ENCODE measurements at places on chromosomes 6 and 20.

DNA sequence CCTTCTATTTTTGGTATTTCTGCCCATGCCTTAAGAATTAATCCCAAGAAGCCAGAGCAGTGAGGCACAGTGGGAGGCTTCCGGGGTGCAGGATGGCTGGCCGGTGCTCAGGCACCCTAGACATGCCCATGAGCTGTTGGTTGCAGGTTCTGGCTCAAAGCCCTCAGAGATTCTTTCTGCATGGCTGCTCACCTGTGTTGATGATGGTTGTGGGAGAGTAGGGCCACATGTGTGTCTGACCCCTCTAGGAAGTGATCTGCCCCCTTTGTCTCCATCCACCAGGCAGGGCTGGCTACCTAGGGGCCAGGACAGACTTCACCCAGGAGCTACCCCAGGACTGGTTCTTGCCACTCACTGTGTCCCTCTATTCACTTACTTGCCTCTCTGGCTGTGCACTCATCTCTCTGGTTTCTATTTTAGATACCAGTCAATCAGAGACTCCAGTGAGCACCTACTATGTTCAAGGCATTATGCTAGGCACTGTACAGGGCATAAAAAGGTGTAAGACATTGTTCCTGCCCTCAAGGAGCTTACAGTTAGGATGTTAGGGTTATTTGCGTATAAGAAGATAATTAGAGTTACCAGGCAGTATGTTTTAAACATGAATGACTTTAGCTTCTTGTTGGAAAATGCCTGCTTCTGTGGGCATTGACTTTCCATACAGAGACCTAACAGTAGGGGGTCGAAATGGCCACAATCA lies 16.8 kb downstream of the CD83 start:
- DNase-seq = no peak

GRCh38 chr20:25191051-25191450 lies 4.5 kb upstream of the ENTPD6 start:
- DNase-seq = no peak

DNA sequence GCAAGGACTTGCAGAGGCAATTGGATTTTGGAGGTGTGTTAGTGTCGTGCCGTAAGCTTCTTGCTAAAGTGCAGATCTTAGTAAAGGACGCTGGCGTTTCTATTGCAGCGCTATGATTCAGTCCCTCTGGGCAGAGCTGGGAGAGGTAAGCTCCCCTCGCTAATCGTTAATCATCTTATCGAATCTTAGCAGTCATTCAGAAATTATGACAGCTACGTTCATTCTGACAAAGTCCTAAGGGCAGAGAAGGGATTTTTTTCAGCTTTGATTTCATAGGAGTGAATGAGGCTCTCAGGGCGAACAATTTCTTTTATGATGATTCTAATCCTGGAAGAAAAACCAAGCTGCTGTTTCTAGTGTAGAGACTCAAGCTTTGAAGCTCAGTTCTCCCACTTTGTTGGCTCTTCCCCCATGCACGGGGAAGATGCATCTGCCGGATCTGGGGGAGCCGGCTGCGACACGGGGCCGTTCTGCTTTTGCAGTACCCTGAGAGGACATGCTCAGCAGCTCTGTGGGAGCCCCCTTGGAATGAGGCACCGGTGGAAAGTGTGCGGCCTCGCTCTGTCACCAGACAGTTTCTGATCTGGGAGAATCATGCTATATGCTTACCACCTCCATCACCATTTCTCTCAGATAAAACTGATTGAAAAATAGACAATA lies 79.1 kb upstream of the SLC22A23 start:
- no peak for DNase-seq

- DNase-seq = no peak
Observed at GRCh38 chr6:91678679-91679446, 1092.0 kb upstream of the MAP3K7 start.

Data from COLO829 (cell line).